ENCODE measurements at places on chromosomes 16 and 17.

GRCh38 chr17:38601539-38602351 lies 4.0 kb downstream of the SRCIN1 start:
- DNase-seq = no peak

DNA sequence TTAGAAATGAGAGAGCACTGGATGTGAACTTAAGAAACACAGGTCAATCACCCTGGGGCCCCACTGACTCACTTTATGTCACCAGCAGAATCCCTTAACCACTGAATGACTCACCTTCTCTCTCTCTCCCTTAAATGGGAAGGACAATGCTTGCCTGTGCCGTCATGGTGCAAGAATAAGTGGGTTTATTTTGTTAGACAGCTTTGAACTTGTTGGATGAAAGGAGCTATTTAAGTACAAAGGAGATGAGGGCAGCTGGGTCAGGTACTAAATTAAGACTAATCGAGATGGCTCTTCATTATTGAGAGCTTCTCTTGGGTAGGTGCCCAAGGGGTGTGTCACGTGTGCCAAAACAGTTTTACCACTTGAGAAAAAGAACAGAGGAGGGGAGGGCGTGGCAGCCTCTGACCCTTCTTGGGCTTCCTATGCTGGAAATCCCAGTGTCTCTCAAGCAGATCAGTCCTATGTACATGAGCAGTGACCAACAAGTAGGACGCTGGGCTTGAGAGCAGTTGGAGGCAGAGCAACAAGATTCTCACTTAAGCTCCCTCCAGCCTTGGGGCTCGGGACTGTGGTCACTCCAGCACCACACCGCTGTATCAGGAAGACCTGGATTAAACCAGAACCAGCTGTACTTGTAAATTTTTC lies 6.7 kb upstream of the KRT31 start:
- DNase-seq = peak; percentile 26

DNA sequence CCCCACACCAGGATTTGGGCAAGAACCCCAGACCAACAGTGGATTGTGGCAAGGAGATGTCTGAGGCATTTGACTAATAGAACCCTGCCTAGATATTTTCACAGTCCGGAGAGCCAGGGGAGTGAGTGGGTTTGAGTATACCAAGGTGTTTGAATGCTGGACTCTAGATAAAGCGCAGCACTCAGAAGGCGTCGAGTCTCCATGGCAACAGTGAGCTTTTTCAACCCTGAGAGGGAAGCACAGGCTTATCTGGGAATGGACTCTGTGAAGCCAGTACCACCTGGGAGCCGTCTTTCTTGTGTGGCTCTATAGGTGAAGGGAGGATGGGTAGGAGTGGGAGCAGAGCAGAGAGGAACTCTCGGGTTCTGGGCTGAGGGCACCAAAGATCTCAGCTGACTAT lies 147.0 kb downstream of the SHISA6 start:
- no peak for DNase-seq

DNA sequence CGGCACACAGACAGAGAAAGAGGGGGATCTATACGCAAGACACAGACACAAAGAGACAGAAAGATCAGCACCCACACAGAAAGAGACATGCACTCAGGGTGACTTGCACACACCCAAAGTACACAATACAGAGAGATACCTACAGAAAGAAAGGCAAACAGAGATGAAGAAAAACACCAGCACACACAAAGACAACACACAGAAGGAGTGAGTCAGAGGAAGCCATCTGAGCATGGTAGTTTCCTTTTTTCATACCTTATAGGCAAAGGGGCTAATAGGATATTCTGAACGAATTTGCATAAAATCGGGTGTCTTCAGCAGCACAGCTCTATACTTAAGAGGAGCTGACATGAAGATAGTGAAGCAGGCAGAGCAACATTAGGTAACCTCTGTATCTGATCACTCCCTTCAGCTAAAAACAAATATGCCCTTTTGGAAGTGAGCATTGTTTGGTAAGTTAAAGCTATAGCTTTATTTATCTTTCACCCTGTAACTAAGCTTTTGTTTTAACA lies 198.6 kb downstream of the AATF start:
- no peak for DNase-seq

DNA sequence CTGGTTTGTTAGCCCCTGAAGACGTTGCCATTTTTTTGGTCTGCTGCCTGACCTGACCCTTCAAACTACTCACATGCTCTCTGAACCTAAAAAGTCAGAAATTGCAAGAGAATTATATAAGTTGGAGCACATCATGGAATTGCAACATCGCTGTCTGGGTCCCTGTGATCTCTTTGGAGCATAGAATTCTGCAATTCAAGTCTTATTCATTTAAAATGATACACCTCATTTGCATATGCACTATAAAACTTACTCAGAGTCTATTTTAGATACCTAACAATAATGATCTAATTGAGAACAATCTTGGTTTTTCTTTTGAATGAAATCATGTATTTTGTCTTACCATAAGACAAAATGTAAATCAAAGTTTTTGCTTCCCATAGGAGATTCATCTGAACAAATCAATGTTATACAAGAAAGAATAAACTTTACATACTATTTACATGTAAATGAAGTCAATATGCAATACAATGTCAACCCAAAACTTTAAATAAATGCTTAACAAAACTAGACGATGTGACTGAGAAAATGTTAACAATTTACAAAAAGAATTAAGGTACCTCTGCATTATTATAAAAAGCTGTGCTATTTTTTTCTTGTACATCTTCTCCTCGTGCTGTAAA lies 99.7 kb downstream of the HELZ start:
- no peak for DNase-seq

- no peak for DNase-seq
Measured at GRCh38 chr17:27635275-27635823, 4.4 kb downstream of the LGALS9 start.

DNA sequence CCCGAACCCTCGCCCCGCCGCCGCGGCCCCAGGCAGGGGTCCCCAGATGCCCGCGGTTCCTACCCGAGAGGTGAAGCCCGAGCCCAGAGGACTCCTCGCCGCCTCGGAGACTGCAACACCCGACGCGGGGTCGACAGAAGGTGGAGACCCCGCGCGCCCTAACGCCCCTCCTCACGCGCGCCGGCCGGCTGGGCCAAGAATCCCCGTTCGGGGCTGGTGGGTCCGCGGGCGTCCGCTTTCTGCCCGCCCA lies 515 bp downstream of the SUMO2 start:
- DNase-seq = no peak

DNA sequence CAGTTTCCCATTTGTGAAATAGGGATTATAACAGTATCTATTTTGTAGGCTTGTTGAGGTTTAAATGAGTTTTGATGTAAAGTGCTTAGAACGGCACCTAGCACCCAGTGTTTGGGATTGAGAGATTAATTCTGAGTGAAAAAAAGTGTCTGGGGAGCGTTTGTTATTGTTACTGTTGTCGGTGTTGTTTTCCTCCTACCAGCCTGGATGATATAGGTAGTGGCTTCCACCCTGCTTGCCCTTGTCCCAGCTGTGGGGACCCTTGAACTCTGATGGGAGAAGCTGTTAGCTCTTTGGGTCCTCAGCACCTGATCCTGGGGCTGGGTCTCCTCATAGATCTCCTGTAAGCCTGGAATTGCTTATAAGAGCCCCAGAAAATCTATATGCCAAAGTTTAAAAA lies 4.9 kb downstream of the FMNL1 start:
- DNase-seq = peak; percentile 51

DNA sequence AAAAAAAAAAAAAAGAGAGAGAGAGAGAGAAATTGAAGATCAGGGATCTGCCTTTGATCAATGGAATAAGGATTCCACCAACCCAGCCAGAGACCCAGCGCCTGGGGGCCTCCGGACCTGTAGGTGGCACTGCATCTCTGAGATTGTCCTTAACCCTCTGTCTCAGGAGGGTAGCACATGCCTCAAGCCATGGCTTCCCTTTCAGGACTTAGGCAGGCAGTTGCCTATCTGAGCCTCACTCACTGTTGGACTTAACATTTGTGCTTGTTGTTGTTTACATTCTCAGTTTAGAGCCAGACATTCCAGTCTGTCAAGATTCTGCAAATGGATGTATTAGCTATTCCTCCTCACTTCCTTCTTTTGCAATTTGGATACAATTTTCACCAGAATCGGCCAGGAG lies 5.1 kb upstream of the SCNN1B start:
- no peak for DNase-seq

- DNase-seq = no peak
Measured at GRCh38 chr17:65583921-65584603, 22.6 kb upstream of the AXIN2 start.

DNA sequence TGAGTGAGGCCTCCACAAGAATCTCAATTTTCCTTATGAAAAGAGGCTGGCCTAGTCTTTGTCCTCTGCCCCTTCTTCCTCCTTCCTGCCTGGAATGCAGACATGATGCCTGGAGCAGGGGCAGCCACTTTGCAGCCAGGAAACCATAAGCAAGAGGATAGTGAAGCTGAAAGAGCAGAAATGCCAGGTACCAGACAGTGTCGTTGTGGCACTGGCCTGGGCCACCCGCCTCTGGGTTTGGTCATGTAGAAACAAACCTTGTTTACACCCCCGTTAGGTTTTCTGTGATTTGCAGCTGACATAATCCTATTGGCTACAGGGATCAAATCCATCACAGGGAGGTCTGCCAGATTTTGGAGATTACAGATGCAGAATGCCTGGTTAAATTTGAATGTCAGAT lies 16.5 kb downstream of the CBFA2T3 start:
- DNase-seq = no peak

DNA sequence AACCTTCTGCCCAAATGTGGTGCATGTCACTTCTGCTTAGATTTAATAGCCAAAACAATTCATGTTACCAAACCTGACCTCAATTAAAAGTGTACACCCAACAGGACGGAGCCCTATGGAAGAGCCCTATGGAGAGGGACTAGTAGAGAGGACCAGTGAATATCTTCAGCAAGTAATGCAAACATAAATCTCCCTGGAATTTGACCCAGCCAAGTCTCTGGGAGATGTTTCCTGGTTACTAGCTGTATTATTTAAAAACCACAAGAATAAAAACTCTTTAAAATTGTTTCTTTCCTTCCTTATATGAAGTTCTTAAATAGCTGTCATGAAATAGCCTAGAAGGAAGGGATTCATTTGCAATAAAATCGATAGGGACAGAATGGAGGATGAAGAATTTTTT lies 255.8 kb downstream of the CDH11 start:
- DNase-seq = no peak

GRCh38 chr17:59074494-59074893 lies 32.2 kb downstream of the TRIM37 start:
- DNase-seq = no peak

DNA sequence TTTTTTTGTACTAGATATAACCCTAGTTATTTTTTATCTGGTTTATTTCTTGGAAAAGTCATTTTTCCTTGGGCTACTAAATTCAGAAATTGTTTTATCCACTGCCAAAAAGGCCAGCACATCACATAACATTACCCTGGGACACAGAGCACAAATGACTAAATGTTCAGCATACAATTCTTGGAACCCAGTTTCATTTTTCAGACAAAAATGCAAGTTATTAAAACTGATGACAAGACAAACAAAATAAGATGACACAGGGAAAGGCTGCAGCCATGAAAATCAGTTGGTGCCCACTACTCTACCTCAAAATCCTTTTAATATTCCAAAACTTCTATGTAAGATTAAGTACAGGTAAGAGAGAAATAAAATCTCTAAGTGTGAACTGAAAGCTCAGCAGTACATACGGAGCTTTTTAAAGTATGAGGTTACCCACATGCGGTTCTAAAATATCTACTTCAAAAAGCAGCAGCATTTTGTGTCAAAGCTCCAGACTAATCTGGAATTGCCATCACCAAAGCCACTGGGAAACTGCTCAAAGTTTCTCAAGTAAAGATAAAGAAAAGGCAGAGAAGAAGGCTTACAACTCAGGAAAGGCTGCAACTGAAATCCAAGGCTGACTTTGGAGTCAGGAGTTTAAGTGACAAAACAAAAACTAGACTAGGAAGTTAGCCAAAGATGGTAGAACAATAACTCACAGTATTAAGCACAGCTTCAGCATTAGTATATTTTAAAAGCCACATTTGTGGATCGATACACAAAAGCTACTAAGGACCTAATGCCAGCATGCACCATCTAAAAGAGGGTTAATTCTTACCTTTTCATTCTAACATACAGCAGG lies 41.4 kb downstream of the AP1G1 start:
- no peak for DNase-seq

DNA sequence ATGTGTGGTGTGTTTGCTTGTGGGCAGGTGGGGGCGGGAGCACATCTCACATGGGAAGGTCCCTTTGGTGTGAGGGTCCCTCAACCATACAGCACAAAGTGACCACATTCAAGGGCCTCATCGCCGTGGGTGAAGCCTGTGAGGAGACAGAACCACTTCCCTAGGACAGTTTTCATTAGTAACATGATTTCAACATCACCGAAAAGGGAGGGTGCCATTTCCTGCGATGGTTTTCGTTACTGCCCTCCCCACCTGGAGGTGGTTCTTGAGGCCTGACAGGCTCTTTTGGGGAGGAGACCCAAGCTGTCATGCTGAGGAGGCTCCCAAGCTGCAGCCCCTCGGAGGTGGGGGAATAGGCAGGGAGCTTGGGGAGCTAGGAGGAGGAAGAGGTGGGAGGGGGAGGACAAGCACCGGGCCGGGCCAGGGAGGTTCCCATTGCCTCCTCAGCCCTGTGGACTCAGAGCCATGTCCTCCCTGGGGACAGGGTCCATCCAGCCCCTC lies 9.5 kb downstream of the CD300LB start:
- peak; percentile 33 for DNase-seq

GRCh38 chr16:252366-253337 lies 18.0 kb downstream of the FAM234A start:
- peak; percentile 39 for DNase-seq

DNA sequence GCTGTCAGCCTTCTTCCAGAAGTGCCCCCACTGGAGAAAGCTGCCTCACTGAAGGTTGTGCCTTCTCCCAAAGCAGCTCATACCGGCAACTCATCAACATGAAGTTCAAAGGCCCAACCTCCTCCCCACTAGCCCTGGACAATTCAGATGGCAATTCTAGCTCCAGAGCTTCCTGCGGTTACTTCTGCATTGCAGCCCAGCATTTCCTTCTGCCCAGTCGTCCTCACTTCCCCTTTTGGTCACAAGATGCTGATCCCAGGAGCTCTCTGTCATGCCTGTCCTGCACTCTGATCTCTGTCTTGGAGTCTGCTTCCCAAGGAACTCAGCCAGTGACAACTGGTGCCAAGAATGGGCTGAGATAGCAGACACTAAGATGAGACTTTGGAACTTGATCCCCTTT lies 178.2 kb upstream of the SOX9 start:
- no peak for DNase-seq

GRCh38 chr17:12089809-12090384 lies 69.2 kb downstream of the MAP2K4 start:
- DNase-seq = no peak
